ENCODE measurements at places on chromosomes 4 and X.

DNA sequence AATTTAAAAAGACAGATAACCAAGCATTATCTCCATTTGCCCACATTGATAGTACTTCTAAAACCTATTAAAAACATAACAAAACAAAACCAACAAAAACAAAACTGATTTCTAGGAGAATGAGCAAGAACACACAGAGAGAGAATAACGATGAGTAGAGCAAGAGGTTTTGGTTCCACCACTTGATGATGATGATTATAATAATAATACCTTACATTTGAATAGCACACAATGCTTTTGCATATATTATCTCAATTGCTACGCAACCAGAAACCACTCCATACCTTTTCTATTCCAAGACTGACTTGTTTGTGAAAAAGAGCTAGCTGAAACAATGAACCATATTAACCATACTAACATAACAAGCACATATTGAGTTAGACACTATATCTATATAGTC lies 1090.9 kb downstream of the SH3BGRL start:
- DNase-seq, result no peak

DNA sequence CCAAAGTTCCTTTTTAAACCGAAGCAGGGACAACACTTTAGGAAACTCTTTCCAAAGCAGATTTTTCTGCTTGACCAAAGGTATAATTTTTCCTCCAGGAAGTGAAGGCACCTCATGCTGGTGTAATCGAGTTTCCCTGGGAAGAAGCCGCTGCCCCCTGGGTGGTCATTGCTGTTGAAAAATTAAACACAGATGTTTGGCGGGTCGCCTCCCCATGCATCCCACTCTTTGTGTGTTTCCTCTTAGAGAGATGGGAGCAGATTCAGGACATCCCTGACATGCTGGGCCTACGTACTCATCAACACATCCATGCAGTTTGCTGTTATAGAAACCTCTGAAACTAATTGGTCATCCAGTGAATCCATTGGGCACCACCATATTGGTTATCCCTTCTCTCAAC lies 179.2 kb upstream of the HCCS start:
- DNase-seq, result no peak

DNA sequence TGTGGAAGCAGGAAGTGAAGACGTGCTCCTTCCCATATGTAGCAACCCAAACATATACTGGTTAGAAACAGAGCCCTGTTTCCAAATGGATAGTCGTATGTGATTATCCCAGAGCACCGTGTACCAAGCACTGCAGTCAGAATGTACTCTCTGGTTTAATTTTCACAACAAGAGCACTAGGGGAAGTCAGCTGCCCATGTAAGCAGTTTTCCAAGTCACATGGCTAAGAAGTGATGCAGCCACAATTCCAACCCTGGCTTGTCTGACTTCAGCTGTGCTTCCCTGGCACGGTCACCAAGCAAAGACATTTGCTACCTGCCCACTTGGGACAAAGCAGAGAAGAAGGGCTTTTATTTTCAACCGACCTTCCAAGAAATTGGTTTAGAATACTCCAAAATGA lies 28.2 kb upstream of the CEP135 start:
- DNase-seq, result no peak

DNA sequence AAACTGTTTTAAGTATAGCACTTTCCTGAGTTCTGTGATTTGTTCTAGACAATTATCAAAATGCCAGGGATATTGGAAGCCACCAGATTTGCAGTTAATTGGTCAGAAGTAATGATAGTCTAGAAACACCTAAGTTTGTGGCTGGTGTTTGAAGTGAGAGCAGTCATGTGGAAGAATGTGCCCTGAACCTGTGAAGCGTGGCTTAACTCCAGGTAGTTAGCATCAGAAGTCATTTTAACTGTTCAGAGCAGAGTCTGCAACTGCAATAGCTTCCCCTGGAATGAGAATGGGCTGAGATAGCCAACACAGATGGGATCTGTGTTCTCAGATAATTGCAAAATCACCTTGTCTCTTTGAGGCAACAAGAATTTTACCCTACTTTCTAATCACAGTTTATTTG lies 255.1 kb upstream of the GK2 start:
- no peak for DNase-seq

DNA sequence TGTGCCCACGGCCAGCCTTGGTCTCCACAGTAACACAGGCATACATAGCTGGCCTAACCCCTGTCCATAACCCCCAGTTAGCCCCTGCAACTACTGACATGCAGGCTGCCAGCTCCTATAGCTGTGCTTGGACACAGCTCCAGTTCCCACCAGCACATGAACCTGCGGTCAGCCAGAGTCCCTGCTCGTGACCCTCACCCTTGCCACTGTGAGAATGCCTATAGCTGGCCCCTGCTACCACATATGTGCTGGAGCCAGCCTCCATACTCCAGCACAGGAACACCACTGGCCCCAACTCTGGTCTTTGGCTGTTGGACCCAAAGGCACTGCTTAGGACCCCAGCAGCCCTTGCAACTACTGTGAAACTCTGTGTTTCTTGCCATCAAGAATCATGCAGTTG lies 930.9 kb downstream of the ADGRL3 start:
- no peak for DNase-seq

DNA sequence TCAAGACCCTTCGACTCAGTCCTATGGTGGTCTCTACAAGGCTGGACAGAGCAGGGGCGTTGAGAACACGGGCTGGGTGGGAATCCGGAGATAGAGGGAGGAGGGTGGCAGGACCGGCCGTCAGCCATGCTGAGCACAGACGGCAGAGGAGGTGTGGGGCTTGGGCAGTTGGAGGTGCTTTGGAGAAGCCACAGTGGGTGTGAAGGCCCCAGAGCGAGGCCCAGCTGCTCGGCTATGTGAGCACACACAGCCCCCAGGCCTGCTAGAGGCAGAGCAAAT lies 4.2 kb downstream of the PDE6B start:
- no peak for DNase-seq

DNA sequence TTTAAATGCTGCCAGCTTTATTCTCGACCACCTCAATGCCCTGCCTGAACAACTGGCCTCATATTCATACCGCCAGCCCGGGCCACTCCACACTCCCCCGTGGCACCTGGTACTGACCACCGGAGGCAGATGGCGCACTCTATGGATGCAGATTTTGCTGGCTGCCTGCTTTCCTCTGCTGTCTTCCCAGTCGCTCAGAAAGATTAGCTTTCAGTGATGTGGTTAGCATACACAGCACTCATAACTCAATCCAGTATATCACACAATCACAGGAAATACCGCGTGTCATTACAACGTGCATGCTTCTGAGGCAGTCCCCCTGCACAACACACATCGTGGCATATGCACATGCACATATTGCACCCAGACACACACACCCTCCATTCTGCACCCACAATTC lies 147.2 kb upstream of the BCOR start:
- no peak for DNase-seq

- DNase-seq, result no peak
Measured at GRCh38 chr4:148398988-148399387, 43.2 kb downstream of the NR3C2 start.

- DNase-seq, result peak; percentile 4
Measured at GRCh38 chr4:114782415-114783214, 184.0 kb downstream of the UGT8 start.

- DNase-seq, result peak; percentile 13
Measured at GRCh38 chr4:109803924-109804571, 2.2 kb upstream of the CFI start.

DNA sequence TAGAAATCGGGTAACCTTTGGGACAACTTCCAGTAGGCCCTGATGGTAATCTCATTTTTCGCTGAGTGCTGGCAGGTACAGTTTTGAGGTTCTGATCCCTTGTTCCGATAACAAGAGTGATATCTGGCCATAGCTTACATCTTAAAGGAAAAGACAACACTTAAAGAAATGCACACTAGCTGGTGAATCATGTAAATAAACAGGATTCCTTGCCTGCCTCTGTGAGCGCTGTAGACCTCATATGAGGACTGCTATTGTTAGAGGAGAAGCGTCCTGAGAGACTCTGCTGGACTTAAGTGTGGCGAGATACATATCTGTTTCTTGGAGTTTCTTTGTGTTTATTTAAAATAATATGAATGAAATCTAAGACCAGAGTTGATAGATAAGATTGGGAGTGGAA lies 149.3 kb upstream of the SLC4A4 start:
- no peak for DNase-seq

- no peak for DNase-seq
Measured at GRCh38 chrX:33204889-33205288, 6.5 kb downstream of the DMD start.

GRCh38 chrX:2894885-2895292 lies 34.2 kb downstream of the ARSD start:
- no peak for DNase-seq

- DNase-seq, result no peak
Measured at GRCh38 chr4:39937683-39938268, 39.9 kb downstream of the PDS5A start.

DNA sequence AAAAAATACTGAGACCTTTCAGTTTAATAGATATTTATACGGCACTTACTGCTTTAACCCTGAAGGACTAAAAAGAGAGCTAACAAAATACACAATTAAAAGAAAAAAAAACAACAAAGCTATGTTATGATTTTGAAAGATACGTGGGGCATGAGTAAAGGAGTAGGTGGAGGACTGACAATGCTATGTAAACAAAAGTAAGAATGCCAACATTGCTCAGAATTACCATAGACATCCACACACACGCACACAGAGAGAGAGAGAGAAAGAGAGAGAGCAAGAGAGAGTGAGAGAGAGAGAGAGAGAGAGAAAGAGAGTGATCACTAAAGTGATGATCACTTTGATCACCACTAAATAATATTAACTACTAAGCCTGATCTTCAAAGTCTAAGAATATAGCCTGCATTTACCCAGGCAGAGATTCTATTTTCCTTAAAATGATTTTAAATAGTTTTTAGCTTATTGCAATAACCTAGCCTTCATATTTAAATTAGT lies 313.9 kb upstream of the SPANXN4 start:
- no peak for DNase-seq

GRCh38 chrX:148466292-148466691 lies 34.1 kb upstream of the AFF2 start:
- DNase-seq, result no peak

GRCh38 chrX:11212741-11213140 lies 80.5 kb upstream of the AMELX start:
- no peak for DNase-seq

- DNase-seq, result no peak
Measured at GRCh38 chr4:76232681-76233080, 18.8 kb upstream of the FAM47E start.

GRCh38 chr4:176363072-176363471 lies 43.3 kb downstream of the SPCS3 start:
- DNase-seq, result no peak

- DNase-seq, result no peak
Measured at GRCh38 chr4:95086551-95086950, 328.8 kb downstream of the BMPR1B start.

- DNase-seq, result no peak
Measured at GRCh38 chr4:159209249-159209648, 106.4 kb downstream of the RAPGEF2 start.

- DNase-seq, result no peak
Measured at GRCh38 chr4:155025762-155026457, 182.5 kb upstream of the NPY2R start.

DNA sequence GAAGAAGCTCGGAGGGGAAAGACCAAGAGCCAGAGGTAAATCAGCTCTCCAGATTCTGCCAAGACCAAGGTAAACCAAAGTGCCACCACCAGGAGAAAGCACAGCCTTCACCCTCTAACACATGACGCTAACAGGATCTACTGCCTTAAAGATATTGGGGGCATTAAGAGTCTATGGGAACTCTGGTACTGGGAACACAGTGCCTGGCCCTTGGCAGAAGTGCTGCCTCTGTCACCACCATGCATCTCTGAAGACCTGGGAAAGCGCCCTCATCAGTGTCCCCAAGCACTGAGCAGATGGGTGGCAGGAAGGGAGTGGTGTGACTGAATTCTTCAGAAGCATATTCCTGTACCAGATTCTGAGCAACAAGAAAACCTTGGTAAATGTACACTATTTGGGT lies 1.3 kb downstream of the QDPR start:
- DNase-seq, result no peak

DNA sequence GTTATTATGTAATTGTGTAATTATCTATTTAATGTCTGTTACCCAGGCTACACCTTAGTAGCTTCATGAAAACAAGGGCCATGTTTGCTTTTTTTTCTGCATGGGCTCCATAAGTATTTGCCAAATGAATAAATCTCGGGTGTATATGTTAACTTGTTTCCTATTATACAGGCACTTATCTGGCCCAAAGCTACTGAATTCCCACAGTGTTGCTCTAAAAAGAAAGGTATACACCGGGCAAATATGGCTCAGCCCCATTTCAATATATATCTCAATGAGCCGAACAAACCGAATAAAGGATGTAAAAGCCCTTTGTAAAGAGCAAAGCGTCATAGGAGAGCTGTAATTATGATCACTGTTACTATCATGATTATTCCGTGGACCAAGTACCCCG lies 767 bp downstream of the PAQR3 start:
- DNase-seq, result no peak

DNA sequence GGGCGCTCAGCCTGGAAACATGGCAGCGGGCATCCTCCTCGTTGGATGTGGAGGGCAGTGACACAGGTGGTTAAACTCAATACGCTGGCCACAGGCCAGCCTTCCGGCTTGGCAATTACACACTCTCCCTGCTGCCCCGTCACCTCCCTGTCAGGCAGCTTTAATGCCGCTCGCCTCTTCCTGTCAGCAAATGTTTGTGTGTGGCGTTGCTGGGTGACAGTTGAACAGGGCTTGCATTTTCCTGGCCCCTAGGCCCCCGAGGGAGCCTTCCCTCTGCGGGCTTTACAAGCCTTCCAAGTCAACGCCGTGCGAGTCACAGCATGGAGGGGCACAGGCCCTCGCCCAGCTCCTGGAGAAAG lies 620.0 kb downstream of the BCOR start:
- DNase-seq, result peak; percentile 10

GRCh38 chr4:82893942-82894341 lies 3.0 kb upstream of the SEC31A start:
- DNase-seq, result no peak

DNA sequence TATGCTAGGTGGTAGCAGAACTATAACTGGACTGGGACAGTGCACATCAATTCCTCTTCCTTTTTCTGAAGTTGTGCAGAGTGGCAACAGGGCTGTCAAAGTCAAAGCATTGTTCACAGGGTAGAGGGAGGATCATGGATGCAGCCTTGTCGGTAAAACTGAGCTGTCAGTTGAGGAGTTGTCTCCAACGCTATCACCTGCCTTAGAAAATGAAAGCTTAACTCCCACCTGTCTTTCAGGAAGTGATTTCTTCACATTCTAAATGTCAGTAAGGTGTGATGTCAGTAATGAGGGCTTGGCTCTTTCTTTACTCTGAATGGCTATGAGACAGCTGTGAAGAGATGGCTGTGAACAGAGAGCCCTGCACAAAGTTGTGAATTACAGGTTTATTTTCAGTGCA lies 66.4 kb upstream of the BANK1 start:
- no peak for DNase-seq

DNA sequence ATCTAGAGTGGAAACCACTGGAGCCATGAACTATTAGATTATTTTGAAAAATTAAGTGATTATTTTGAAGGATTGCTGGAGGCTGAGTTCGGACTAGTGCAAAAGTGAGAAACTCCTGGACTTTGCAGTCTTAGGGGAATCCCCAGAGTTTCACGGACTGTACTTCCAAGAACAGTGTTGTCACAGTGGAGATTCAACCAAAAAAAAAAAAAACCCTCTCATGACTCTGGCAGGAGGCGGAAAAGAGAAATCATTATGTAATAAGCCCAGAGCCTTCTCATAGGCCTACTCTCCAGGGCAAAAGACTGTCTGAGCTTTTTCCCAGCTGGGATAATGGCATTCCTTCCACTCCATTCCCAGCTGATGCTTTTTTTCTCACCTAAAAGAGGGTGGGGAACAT lies 16.8 kb upstream of the C4orf51 start:
- no peak for DNase-seq
